ENCODE measurements at places on chromosomes 16 and 17. TPM values are rescaled to one million over a fixed set of nuclear protein-coding genes. Genes with fewer than 3 reads are reported as not detected.

The MYH2 gene
- total RNA-seq, result not detected

The ITGAD gene
- 0.06 TPM for total RNA-seq

The RAPGEFL1 gene
- 2.2 TPM for total RNA-seq

The CPHXL2 gene
- total RNA-seq, result not detected

The SDF2 gene
- total RNA-seq, result 81.6 TPM

The MYH1 gene
- total RNA-seq, result not detected

The CLDN6 gene
- 0.40 TPM for total RNA-seq

The ATMIN gene
- 28.7 TPM for total RNA-seq

The OR4D1 gene
- total RNA-seq, result not detected

The ZSCAN10 gene
- not detected for total RNA-seq

The KRTAP4-6 gene
- total RNA-seq, result not detected

The VPS35 gene
- total RNA-seq, result 80.1 TPM

The LGALS9B gene
- total RNA-seq, result not detected

The ANKFN1 gene
- total RNA-seq, result 0.17 TPM

The LUC7L gene
- total RNA-seq, result 46.2 TPM

The ABCC11 gene
- 0.17 TPM for total RNA-seq
